Stimulated activated CD4-positive, alpha-beta T cell treated with anti-CD3 and anti-CD28 coated beads, Interleukin-4, amount 100 ng/mL, for 24 hours (primary cell): ENCODE measurements at places on chromosomes 4 and X.

- no peak for DNase-seq
Observed at GRCh38 chr4:100248476-100248875, 58.2 kb upstream of the DDIT4L start.

DNA sequence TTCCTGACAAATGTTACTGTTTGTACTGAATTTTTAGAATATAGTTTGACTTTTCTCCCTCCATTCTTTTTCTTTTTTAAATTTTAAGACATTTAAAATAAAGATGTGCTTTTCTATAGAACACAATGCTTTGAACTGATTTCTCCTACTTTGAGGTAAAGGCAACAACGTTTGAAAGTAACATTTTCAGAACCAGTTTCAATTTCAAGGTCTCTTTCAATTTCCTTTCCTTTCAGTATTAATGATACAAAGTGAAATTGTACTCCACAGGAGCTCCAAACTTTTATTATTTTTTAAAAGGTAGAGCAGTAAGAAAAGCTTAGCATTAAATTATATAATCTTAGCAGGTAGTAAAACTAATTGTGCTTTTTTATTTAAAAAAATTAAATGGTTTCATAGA is 54.9 kb downstream of the NDST4 start:
- DNase-seq = no peak

DNA sequence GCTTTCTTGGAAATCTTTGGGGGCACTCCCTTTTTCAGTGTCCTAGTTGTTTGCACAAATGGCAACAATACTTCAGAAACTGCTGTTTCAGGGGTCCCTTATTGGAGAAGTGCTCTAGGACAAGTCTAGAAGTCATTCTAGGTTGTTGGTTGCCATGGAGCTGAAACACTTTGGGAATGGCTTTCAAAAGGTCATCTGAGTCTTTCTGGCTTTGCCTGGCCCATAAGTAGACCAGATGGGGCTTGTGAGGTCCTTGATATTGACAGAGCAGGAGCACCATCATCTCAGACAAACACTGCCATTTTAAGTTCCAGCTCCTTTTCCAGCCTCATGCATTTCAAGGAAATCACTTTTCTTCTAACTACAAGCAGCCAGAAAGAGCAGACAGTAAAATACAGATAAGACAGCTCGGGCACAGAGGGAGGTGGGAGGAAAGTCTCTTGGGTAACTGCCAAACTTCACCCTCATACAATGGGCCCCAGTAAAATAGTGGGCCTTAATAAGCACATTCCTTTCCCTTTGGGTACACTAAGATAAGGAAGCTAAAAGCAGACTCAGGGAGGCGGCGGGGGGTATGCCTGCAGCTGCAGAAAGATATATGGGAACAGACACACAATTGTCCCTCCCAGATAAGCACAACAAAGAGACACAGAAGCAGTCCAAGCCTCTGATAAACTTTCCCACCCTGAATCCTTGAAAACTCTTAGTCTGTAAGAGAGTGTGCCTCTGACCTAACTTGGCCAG is 8.5 kb upstream of the NXF3 start:
- DNase-seq = no peak

DNA sequence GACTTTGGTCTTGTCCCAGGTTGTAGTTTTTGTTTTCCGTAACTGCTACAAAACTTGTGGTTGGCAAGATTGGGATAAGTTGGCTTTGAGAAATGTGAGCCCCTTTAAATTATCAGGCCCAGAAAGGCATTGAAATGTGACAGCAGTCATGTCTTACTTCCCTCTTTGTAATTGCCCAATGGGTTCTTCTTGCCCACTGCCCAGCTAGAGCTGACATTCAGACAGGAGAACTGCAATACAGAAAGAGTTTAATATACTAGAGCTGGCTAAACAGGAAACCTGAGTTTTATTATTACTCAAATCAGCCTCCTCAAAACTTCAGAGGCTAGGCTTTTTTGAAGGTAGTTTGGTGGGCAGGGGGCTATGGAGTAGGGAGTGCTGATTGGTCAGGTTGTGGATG is 288.3 kb downstream of the ZNF674 start:
- DNase-seq = no peak

- no peak for DNase-seq
Observed at GRCh38 chrX:18129690-18130089, 91.0 kb downstream of the BEND2 start.

DNA sequence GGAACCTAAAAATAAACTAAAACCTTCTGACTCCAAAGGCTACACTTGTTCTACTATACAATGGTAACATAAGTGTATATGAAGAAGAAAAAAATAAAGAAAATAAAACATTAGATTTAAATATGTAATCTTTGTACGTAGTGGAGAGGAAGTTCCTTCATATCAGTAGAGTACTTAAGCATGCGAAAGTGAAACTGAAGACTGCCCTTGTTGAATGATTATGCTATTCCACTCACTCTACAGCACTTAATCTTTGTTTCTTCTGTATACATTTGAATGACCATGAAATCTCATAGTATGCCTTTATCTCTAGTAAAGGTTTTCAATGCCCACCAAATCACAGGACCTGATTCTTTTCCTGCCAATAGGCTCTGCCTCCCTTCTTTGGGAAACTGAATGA is 78.9 kb downstream of the NDST3 start:
- no peak for DNase-seq

DNA sequence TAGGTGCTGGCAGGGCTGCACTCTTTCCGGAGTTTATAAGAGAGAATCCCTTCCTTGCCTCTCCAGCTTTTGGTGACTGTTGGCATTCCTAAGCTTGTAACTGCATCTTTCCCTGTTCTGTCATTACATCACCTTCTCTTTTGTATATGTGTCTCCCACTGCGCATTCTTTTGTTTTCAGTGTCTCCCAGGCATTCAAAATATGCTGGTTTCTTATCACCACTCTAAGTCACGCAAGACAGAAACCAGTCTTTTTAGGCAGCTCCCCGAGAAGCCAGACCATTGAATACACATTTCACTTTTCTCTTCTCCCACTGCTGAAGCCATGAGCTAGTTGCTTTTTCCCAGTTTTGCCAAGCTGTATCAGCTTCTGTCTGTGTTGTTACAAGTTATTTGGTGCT is 71.0 kb downstream of the LAS1L start:
- no peak for DNase-seq

GRCh38 chrX:118726887-118727685 is at the start of gene IL13RA1:
IL13RA1 (plus strand) TSS chrX:118727606; CDS start chrX:118727639, 33 bp downstream.
- DNase-seq = peak; percentile 3
